ENCODE measurements at places on chromosomes 3 and 15.

- no peak for DNase-seq
- H3K27ac ChIP-seq, result no peak overlapping the region
- no peaks in the 10 kb centered on the region for H3K27me3 ChIP-seq
Observed at GRCh38 chr3:166052440-166052839, 215.2 kb upstream of the BCHE start.

GRCh38 chr3:71530903-71531530, 52.5 kb downstream of the FOXP1 start:
- DNase-seq, result no peak
- no peak overlapping the region for H3K4me3 ChIP-seq
- H3K36me3 ChIP-seq, result peaks cover 22% of the 10 kb centered on the region

- DNase-seq, result no peak
- no peaks in the 10 kb centered on the region for H3K36me3 ChIP-seq
- peak overlapping the region; percentile 31 for H3K27ac ChIP-seq
- peak overlapping the region; percentile 88 for H3K4me3 ChIP-seq
Observed at GRCh38 chr3:133037436-133037835, 755 bp upstream of the TMEM108 start.

DNA sequence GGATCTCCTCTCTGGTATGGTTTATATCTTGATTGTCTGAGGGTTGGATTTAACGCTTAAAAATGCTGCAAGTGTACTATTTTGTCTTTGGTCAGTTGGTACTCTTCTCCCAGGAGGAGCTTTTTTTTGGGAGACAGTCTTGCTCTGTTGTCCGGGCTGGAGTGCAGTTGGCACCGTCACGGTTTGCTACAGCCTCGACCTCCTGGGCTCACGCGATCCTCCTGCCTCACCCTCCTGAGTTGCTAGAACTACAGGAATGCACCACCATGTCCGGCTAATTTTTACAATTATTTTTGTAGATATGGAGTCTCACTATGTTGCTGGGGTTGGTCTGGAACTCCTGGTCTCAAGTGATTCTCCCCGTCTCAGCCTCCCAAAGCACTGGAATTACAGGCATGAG, 89.5 kb downstream of the FNDC3B start:
- H3K4me3 ChIP-seq, result no peak overlapping the region
- H3K27ac ChIP-seq, result no peak overlapping the region
- DNase-seq, result no peak
- H3K27me3 ChIP-seq, result peaks cover 3% of the 10 kb centered on the region
- H3K4me1 ChIP-seq, result peaks cover 64% of the 10 kb centered on the region

DNA sequence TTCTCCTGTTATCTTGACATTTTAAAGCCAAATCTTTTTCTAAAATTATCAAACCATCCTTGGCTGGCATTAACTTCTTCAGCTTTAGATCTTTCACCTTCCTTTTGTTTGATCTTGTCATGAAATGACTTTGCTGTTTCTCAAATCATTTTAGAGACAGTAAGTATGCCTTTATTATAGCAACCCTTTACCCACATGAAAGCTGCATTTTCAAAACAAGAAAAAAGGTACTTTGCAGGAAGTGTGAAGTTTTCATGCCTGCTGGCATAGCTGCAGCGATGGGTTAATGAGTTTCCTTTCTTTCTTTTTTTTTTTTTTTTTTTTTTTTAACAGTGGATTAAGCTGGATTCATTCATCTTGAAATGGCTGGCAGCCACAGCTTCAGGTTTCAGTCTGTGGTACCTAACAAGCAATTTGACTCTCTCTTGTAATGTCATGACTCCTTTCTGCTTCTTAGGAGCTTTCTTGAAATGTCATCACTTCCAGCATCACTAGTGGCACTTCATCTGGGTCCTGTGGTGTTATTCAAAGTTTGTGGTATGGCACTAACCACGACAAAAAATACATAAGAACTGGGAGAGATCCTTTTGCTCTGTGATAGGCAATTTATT, 18.8 kb downstream of the SLC25A26 start:
- H3K4me3 ChIP-seq, result no peak overlapping the region
- H3K36me3 ChIP-seq, result peaks cover 32% of the 10 kb centered on the region
- no peaks in the 10 kb centered on the region for H3K4me1 ChIP-seq

GRCh38 chr3:64056606-64057180, 33.4 kb upstream of the PSMD6 start:
- no peak for DNase-seq
- H3K36me3 ChIP-seq, result no peaks in the 10 kb centered on the region
- H3K27me3 ChIP-seq, result peaks cover 7% of the 10 kb centered on the region
- H3K4me1 ChIP-seq, result peaks cover 22% of the 10 kb centered on the region
- no peak overlapping the region for H3K4me3 ChIP-seq

GRCh38 chr3:156383441-156384025, 171.4 kb downstream of the SSR3 start:
- H3K27ac ChIP-seq, result no peak overlapping the region
- no peak for DNase-seq
- H3K36me3 ChIP-seq, result no peaks in the 10 kb centered on the region
- H3K27me3 ChIP-seq, result peaks cover 6% of the 10 kb centered on the region

GRCh38 chr15:57281321-57281720, 95.0 kb upstream of the CGNL1 start:
- no peaks in the 10 kb centered on the region for H3K27me3 ChIP-seq
- no peak for DNase-seq
- no peaks in the 10 kb centered on the region for H3K4me1 ChIP-seq
- peaks cover 53% of the 10 kb centered on the region for H3K36me3 ChIP-seq

- H3K4me1 ChIP-seq, result peaks cover 21% of the 10 kb centered on the region
- no peak overlapping the region for H3K4me3 ChIP-seq
- no peaks in the 10 kb centered on the region for H3K36me3 ChIP-seq
- peaks cover 3% of the 10 kb centered on the region for H3K27me3 ChIP-seq
- H3K27ac ChIP-seq, result no peak overlapping the region
- DNase-seq, result no peak
Observed at GRCh38 chr3:30768046-30768445, 126.4 kb downstream of the GADL1 start.

GRCh38 chr3:41893977-41894376, 67.9 kb downstream of the ULK4 start:
- no peak overlapping the region for H3K27ac ChIP-seq
- H3K4me3 ChIP-seq, result no peak overlapping the region
- peaks cover 14% of the 10 kb centered on the region for H3K36me3 ChIP-seq
- no peak for DNase-seq
- H3K27me3 ChIP-seq, result peaks cover 9% of the 10 kb centered on the region

DNA sequence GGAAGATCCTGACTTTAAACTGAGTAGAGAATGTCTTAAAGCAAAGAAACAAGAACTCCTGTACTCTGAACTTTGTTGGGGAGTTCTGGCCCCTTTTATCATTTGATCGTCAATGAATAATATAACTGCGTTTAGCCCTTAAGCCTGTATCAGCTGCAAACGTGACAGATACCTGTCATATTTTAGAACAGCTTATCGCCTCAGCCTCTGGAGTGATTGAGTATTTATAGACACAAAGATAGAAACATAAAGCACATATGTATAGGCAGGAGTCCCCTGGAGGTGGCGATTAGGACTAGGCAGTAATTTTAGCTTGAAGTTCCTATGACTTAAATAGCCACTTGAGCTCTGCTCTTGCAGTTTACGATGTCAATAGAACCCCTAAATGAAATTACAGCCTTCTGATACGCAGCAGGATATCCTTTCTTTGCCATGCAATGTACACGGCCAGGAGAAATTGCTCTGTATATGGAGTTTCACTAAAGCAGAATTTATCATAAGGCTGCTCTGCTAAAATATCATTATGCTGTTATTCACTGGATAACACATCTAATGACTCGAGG, 321.8 kb downstream of the TIGIT start:
- no peak overlapping the region for H3K4me3 ChIP-seq
- H3K27me3 ChIP-seq, result no peaks in the 10 kb centered on the region
- no peak for DNase-seq
- no peaks in the 10 kb centered on the region for H3K36me3 ChIP-seq
- no peaks in the 10 kb centered on the region for H3K4me1 ChIP-seq

DNA sequence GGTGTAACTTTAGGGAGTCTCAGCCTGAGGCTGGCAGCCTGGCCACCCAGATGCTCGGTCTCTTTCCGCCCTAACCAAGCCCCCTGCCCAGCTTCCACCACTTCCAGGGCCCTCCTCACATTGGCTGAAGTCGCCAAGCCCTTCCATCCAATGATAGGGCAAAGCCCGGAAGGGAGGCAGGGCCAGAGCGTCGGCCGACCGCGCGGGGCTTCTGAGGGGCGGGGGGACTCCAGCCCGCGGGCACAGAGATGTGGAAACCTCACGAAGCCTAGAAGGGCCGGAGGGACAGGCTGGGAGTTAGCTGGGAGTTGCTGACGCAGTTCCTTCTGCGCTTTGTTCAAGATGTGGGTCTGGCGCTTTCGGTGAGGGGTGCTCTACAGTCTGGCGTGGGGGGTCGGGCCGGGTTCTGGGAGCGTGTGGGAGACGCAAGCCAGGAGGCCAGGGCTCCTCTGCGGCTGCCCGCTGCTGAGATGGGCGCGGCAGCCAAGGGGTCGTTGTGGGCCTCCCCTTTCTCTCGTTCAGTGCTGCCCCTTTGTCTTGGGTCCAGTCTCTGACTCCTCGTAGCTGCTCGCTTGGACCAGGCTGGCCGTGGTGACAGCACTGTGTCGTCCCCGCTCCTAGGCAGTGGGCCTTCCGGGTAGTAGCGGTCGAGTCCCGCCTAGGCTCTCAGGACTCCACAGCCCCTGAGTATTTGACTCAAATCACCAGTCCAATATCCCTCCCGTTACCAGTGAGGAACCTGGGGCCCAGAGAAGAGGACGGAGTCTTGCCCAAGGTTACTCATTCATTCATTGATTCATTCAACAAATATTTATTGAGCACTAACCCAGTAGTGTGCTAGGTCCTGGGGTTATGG, at the start of gene ZNF660:
TSS of gene ZNF660 (plus strand) at position 319 of the 856 bp plus-strand sequence. CDS start 9,230 bp downstream, outside the sequence.
- H3K4me1 ChIP-seq, result peaks cover 21% of the 10 kb centered on the region
- H3K4me3 ChIP-seq, result peak within 1 kb of the TSS; percentile 91
- H3K36me3 ChIP-seq, result peaks cover 50% of the 10 kb centered on the region
- DNase-seq, result peak; percentile 87
- H3K27me3 ChIP-seq, result no peaks in the 10 kb centered on the region
- H3K27ac ChIP-seq, result peak within 1 kb of the TSS; percentile 93

DNA sequence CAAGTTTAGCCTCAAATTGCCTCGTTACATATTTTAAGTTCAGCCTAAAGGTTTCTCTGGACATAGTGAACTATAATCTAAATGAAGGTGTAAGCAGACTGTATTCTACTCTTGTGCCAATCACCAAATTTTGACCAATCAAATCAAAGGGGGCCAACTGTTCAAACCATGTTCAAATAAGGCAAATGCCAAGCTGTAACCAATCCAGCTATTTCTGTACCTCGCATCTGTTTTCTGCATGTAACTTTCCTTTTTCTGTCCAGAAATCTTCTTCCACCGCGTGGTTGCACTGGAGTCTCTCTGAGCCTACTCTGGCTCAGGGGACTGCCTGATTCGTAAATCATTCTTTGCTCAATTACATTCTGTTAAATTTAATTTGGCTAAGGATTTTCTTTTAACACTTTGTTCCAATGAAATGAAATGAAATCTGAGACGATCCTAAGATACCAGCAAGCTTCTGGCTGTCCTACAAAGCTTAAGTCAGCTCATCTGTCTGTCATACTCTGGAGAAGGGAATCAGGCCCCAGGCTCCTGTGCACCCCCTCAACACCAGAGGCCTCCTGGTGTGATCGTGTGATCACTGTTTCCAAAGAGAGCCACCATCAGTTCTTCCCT, 53.2 kb upstream of the ZNF148 start:
- no peaks in the 10 kb centered on the region for H3K27me3 ChIP-seq
- peaks cover 15% of the 10 kb centered on the region for H3K4me1 ChIP-seq
- DNase-seq, result no peak
- H3K27ac ChIP-seq, result no peak overlapping the region
- no peak overlapping the region for H3K4me3 ChIP-seq
- no peaks in the 10 kb centered on the region for H3K36me3 ChIP-seq

GRCh38 chr3:120344349-120344748, 4.8 kb downstream of the LRRC58 start:
- peak overlapping the region; percentile 2 for H3K27ac ChIP-seq
- H3K4me1 ChIP-seq, result peaks cover 27% of the 10 kb centered on the region
- DNase-seq, result no peak
- peaks cover 36% of the 10 kb centered on the region for H3K36me3 ChIP-seq
- peak overlapping the region; percentile 38 for H3K4me3 ChIP-seq

GRCh38 chr15:22973286-22973685, 6.9 kb downstream of the CYFIP1 start:
- peak overlapping the region; percentile 7 for H3K27ac ChIP-seq
- no peaks in the 10 kb centered on the region for H3K27me3 ChIP-seq
- peaks cover 9% of the 10 kb centered on the region for H3K4me1 ChIP-seq
- H3K4me3 ChIP-seq, result peak overlapping the region; percentile 5
- no peak for DNase-seq

GRCh38 chr15:48336940-48337339, 5.7 kb downstream of the DUT start:
- H3K36me3 ChIP-seq, result peaks cover 16% of the 10 kb centered on the region
- no peaks in the 10 kb centered on the region for H3K27me3 ChIP-seq
- H3K27ac ChIP-seq, result no peak overlapping the region
- no peak overlapping the region for H3K4me3 ChIP-seq
- no peak for DNase-seq
- H3K4me1 ChIP-seq, result peaks cover 13% of the 10 kb centered on the region

- H3K4me1 ChIP-seq, result peaks cover 12% of the 10 kb centered on the region
- no peak for DNase-seq
- no peak overlapping the region for H3K27ac ChIP-seq
- peaks cover 5% of the 10 kb centered on the region for H3K36me3 ChIP-seq
- no peaks in the 10 kb centered on the region for H3K27me3 ChIP-seq
Observed at GRCh38 chr3:67531181-67532101, 123.0 kb downstream of the SUCLG2 start.

DNA sequence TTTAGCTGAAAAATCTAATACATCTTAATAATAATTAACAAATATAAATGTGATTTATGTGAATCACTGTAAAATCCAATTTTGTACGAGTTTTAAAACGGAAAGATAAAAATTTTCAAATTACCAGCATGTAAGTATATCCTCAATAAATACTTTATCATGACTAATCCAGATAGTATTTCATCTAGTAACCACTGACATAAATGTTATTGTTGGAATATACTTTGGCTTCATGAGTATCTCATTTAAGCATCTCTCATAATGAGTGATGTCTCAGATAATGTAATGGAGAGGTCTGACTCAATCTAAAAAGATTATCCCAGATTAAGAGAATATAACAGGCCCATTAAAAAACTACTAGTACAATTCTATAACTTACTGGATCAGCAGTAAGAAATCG, 216.3 kb downstream of the STAG1 start:
- H3K4me3 ChIP-seq, result no peak overlapping the region
- no peak overlapping the region for H3K27ac ChIP-seq
- no peak for DNase-seq
- H3K36me3 ChIP-seq, result peaks cover 19% of the 10 kb centered on the region
- no peaks in the 10 kb centered on the region for H3K4me1 ChIP-seq

DNA sequence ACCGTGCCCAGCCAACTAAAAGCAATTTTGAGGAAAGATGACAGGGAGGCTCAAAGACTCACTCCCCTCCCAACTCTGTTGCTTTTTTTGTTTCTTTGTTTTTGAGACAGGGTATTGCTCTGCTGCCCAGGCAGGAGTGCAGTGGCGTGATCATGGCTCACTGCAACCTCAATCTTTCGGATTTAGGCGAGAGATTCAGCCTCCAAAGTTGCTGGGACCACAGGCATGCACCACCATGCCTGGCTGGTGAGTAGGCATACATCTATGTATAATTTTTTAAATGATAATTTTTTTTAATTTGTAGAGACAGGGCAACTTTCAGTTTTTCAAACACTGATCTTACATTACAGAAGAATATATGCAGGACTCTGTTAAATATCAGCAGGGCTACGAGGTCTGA, 15.8 kb upstream of the THUMPD3 start:
- no peak for DNase-seq
- H3K27me3 ChIP-seq, result no peaks in the 10 kb centered on the region
- H3K36me3 ChIP-seq, result peaks cover 4% of the 10 kb centered on the region
- no peak overlapping the region for H3K27ac ChIP-seq
- no peak overlapping the region for H3K4me3 ChIP-seq
- H3K4me1 ChIP-seq, result peaks cover 43% of the 10 kb centered on the region

GRCh38 chr3:101643861-101644613, 32.9 kb downstream of the ZBTB11 start:
- no peak for DNase-seq
- no peaks in the 10 kb centered on the region for H3K27me3 ChIP-seq
- H3K27ac ChIP-seq, result no peak overlapping the region
- H3K4me1 ChIP-seq, result no peaks in the 10 kb centered on the region
- H3K4me3 ChIP-seq, result no peak overlapping the region

Measured in type B pancreatic cell (in vitro differentiated cells).